Naive thymus-derived CD4-positive, alpha-beta T cell (primary cell): ENCODE measurements at places on chromosomes 7 and 10.
A peak's percentile ranks its signal among the peaks of the same experiment; 100 is the strongest.

- no peak overlapping the region for H3K27ac ChIP-seq
- H3K4me1 ChIP-seq: no peaks in the 10 kb centered on the region
Observed at GRCh38 chr7:27244488-27245123, 2.0 kb downstream of the EVX1 start.

GRCh38 chr10:21464134-21464533, 61.3 kb downstream of the SKIDA1 start:
- no peaks in the 10 kb centered on the region for H3K4me1 ChIP-seq
- no peaks in the 10 kb centered on the region for H3K36me3 ChIP-seq
- DNase-seq: no peak
- no peaks in the 10 kb centered on the region for H3K27me3 ChIP-seq
- H3K4me3 ChIP-seq: no peak overlapping the region

- H3K27ac ChIP-seq: no peak within 1 kb of the TSS
- DNase-seq: no peak
- H3K4me1 ChIP-seq: no peaks in the 10 kb centered on the region
- no peaks in the 10 kb centered on the region for H3K36me3 ChIP-seq
- no peaks in the 10 kb centered on the region for H3K27me3 ChIP-seq
Observed at GRCh38 chr7:24283897-24284698, at the start of gene NPY. TSS of gene NPY (plus strand) at chr7:24284190. CDS start at chr7:24285241, 1,051 bp downstream.

- no peaks in the 10 kb centered on the region for H3K36me3 ChIP-seq
- H3K4me1 ChIP-seq: no peaks in the 10 kb centered on the region
- H3K4me3 ChIP-seq: no peak overlapping the region
- H3K27ac ChIP-seq: no peak overlapping the region
- DNase-seq: no peak
- no peaks in the 10 kb centered on the region for H3K27me3 ChIP-seq
Observed at GRCh38 chr7:122546496-122546895, 152.4 kb downstream of the RNF133 start.

GRCh38 chr7:128713794-128714193, 25.4 kb upstream of the CALU start:
- H3K27me3 ChIP-seq: no peaks in the 10 kb centered on the region
- DNase-seq: no peak
- H3K27ac ChIP-seq: no peak overlapping the region
- H3K36me3 ChIP-seq: no peaks in the 10 kb centered on the region

DNA sequence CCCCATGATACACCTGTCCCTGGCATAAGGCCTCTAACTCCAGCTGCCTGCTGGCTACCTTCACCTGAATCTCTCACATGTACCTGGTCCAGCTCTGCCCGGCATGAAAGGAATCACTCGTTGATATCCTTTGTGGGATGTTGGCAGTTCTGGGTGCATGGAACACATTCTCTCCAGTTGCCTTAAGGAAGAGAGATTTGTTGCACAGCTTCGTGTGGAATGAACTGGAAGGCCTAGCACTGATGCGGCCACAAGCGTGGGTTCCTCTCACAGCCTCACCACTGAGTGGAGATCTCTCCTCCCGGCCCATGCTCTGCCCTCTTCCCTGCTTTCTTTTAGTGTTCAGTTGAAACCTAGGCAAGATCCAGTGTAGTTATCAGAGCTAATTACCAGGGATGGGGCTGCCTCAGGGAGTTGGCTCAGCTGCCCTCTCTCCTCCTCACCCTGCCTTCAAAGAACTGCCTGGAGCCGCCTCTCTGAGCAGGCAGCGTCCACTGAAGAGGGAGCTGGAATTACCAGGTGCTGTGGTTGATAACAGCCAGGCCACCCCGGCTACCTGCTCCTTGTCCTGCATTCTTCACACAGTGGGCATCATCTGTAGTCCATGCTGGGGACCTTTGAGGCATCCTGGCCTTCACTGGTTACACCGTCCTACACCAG, 194.3 kb downstream of the CCDC3 start:
- no peak overlapping the region for H3K4me3 ChIP-seq
- H3K36me3 ChIP-seq: no peaks in the 10 kb centered on the region
- no peaks in the 10 kb centered on the region for H3K4me1 ChIP-seq
- no peak overlapping the region for H3K27ac ChIP-seq

DNA sequence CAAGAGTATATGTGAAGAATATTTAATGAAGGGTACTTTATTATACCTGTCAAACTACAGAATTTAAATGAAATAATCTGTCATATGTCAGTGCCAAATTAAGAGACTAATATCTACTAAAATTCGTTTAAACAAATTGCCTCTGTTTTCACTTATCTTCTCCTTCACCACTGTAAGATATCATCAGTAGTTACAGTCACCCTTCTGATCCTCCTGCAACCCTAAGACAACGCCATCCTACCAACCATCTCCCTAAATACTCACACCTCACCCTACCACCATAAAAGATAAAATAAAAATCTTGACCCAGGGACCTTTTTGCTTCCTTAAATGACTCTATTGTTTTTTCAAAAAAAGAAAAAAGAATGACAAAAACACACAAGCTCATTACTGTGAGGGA, 20.8 kb downstream of the EZH2 start:
- H3K27ac ChIP-seq: no peak overlapping the region
- no peaks in the 10 kb centered on the region for H3K36me3 ChIP-seq
- no peaks in the 10 kb centered on the region for H3K27me3 ChIP-seq
- H3K4me3 ChIP-seq: no peak overlapping the region

- H3K4me3 ChIP-seq: no peak overlapping the region
- no peaks in the 10 kb centered on the region for H3K4me1 ChIP-seq
- H3K27me3 ChIP-seq: no peaks in the 10 kb centered on the region
- no peak overlapping the region for H3K27ac ChIP-seq
- DNase-seq: no peak
Observed at GRCh38 chr10:24908793-24909423, 43.5 kb downstream of the PRTFDC1 start.

GRCh38 chr7:151552352-151553028, 32.8 kb upstream of the RHEB start:
- no peak overlapping the region for H3K27ac ChIP-seq
- no peak for DNase-seq
- no peaks in the 10 kb centered on the region for H3K4me1 ChIP-seq

- no peak for DNase-seq
- H3K4me1 ChIP-seq: no peaks in the 10 kb centered on the region
- no peak overlapping the region for H3K4me3 ChIP-seq
- H3K27ac ChIP-seq: no peak overlapping the region
- H3K27me3 ChIP-seq: no peaks in the 10 kb centered on the region
- H3K36me3 ChIP-seq: no peaks in the 10 kb centered on the region
Observed at GRCh38 chr10:28400681-28401080, 97.8 kb upstream of the MPP7 start.

GRCh38 chr7:123773481-123773880, 24.7 kb upstream of the WASL start:
- DNase-seq: no peak
- no peak overlapping the region for H3K4me3 ChIP-seq

DNA sequence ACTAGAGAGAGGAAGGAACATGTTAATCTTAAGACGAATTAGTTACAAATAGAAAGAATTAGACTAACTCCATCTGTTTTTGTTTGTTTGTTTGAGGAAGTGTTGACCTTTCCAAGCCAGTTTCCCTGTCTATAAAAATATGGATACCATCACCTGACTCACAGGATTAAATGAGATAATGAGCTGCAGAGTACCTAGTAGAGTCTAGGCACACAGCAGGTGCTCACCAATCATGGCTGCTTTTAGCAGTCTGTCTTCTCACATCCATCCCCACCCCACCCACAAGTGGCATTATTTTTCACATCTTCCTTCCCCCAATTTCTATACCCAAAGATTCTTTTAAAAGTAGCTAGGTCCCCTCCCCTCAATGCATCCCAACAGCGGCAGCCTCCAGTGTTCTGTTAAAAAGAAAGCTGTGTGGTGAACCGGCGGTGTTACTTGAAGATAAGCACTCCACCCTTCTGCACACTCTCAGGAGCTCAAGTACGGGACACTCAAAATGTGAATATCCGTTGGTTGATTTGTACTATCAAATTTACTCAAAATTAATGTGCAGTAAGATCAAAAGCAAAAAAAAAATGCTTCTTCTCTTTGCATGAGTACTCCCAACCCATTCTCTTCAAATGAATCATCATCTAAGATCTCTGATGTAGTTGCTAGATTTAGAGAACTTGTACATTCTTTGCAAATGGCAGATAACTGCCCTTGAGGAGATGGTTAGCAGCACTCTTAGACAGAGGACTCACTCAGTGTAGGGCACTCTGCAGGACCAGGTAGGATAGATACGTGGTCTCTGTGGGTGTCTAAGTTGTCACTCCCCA, 145.4 kb upstream of the ASAH2 start:
- no peaks in the 10 kb centered on the region for H3K27me3 ChIP-seq
- peaks cover 5% of the 10 kb centered on the region for H3K4me1 ChIP-seq
- no peak overlapping the region for H3K4me3 ChIP-seq
- no peak for DNase-seq
- no peak overlapping the region for H3K27ac ChIP-seq
- H3K36me3 ChIP-seq: no peaks in the 10 kb centered on the region

DNA sequence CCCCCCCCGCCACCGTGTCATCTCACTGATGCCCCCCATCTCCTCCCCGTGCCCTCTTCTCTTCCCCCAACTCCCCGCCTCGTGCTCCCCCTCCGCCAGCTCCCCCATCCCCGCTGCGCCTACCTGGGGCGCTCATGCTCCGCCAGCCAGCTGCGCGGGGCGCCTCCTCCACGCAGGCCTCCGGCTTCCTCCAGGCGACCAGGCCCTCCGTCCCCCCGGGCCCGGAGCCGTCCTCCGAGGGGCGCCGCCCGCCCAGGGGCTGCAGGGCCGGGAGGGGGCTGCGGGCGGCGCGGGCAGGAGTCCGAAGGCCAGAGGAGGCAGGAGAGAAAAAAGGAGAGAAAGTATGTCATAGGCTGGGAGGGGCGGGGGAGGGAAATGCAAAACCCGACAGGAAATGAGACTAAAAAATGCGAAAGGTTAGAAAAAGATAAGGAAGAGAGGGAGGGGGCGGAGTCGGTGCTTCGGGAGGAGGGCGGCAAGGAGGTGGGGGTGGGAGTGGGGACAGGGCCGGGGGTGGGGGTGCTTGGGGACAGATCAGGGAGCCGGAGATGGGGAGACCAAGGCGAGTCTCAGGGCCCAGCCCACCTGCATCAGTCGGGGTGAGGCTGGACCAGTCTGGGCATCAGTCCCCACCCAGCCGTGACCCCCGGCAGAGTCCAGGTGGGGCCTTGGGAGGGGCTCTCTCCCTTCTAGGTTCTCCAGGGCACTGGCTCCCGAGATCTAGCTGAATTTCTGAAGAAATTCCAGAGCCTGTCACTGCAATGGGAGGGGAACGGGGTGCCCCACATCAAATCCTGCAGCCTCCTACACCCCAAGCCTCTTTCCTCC, at the start of gene CARD11:
TSS of gene CARD11 (minus strand) at position 324 of the 828 bp plus-strand sequence. CDS start 85,361 bp downstream, outside the sequence.
- H3K27me3 ChIP-seq: no peaks in the 10 kb centered on the region
- peaks cover 49% of the 10 kb centered on the region for H3K4me1 ChIP-seq
- H3K27ac ChIP-seq: peak within 1 kb of the TSS; percentile 100
- peak; percentile 28 for DNase-seq
- H3K36me3 ChIP-seq: no peaks in the 10 kb centered on the region

DNA sequence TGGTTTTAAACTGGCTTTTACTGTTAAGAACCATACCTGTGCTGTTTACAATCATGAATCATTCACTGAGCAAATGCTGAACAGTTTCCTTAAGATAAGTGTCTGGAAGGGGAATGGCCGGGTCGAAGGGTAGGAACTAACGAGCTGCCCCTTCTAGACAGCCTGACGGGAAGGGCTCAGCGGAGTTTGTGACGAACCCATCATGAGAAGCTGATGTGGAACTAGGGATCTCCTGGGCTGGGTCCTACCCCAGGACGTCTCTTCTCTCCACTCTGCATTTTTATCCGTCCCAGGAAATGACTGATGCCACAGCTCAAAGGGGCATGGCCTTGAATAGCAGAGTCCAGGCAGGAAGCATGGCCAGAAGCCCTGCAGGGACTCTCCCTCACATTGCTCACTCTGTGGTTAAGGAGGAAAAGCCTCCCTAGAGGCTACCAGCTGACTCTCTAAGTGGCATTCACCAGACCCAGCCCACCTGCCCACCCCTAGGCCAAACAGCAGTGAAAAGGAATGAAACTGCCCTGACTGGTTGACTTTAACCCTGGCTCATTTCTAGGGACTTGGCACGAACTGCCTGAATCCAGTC, 112.0 kb downstream of the PFKFB3 start:
- no peaks in the 10 kb centered on the region for H3K27me3 ChIP-seq
- H3K36me3 ChIP-seq: no peaks in the 10 kb centered on the region
- H3K4me1 ChIP-seq: no peaks in the 10 kb centered on the region
- no peak overlapping the region for H3K27ac ChIP-seq
- no peak for DNase-seq
